ENCODE measurements at places on chromosomes 7 and 10.

- DNase-seq, result no peak
These were observed 22.8 kb downstream of the FRMPD2 start for GRCh38 chr10:48251525-48252353.

GRCh38 chr7:70410134-70410750, 721.7 kb upstream of the GALNT17 start:
- DNase-seq, result no peak

- no peak for DNase-seq
These were observed 58.3 kb upstream of the PPP1R3C start for GRCh38 chr10:91690996-91691676.

- peak; percentile 50 for DNase-seq
These were observed 488.8 kb upstream of the ZMIZ1 start for GRCh38 chr10:78579995-78580394.

DNA sequence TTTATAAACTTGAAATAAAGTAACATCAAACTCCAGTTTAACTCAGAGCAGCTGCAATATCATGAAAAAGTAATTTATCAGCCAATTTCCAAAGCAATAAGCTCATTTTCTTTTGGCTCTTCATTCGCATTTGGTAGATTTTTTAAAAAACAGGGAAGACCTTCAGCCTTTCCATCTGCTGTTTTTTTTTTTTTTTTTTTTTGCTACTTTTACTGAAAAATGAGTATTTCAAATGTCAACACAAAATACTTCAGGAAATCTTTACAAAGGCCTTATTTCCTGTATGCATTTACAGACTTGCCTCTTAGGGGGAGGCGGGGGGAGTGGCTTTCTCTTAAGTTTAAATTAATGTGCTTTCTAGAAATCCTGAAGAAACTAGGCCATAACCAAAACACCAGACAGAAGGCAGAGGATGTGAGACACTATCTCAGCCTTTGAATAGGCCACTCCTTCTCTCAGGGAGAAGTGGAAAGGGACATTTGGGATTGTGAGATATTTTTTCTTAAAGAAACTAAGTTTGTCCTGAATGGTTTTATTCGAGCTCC, 91.8 kb downstream of the COL28A1 start:
- no peak for DNase-seq

DNA sequence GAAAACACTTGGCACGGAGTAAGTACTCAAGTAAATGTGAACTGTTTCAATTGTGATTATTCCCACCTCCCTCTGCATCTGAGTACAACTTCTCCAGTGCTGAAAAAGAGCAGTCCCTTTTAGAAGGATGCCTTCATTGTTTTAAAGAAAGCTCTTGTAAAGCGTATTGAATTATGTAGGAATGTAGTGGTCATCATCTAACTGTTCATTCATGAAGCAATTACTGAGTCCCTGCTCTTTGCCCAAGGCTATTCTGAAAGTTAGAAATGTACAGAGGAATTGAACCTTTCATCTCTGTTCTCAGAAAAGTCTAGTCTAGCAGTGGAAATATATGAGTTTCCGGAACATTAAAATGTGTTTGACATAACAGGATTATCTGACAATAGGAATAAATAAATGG, 127.8 kb downstream of the CACNB2 start:
- no peak for DNase-seq

- no peak for DNase-seq
These were observed 128.4 kb upstream of the SMIM30 start for GRCh38 chr7:113246738-113247137.

Data from NCI-H1436 (cell line).